ENCODE measurements at places on chromosomes 4 and X.

DNA sequence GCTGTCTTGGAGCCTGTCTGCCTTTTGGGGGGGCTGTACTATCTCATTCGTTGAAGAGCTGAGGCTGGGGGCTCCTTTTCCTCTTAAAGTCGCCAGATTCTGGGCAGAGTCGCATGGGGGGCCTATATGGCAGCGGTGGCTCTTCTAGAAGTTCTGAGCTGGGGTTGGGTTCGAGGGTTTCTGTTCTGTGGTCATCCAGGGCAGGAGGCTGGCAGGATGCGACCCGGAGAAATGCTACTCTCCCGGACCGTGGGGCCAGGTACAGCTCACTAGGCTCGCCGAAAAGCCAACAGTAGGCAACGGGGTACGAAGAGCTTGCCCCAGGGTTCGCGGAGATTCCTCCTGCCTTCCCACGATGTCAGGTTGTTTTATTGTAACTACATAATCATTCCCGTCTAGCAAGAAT, 1.9 kb upstream of the CITED1 start:
- no peak for DNase-seq

DNA sequence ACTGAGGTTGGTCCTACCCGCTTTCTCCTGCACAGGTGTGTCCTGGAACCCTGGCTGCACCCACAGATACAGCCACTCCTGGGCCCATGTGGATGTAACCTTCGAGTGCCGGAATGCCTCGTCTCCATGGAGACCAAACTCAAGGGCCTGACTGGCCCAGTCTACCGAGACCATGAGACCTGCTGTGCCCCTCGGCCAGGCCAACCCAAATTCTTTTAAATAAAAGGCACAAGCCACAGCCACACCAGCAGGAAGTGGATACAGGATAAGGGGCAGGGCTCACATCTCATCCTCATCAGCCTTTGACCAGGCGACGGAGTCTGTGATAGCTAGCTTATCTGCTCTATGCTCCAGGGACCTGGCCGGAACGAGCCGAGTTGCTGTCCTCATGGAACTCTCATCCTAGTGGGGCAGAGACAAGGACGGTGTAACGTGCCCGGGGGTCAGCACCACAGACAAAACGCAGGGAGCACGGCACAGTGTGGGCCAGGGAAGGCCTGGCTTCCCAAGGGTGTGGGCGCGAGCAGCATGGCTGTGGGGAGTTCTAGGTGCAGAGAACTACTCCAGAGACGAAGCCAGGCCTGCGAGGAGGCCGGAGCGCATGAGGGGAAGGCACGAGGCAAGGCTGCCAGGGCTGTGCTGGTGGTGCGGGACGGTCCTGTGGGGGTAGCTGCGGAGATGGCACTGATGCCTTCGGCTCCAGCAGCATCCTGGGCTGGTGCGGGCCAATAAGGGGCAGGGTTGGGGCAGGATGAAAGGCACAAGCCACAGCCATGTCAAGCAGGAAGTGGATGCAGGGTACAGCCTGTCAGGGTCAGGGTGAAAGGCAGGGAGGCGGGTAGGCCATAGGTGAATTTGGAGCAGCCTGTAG, 22.7 kb downstream of the NOP14 start:
- no peak for DNase-seq

- no peak for DNase-seq
These were observed 262.8 kb downstream of the DKK2 start for GRCh38 chr4:106773076-106773905.

DNA sequence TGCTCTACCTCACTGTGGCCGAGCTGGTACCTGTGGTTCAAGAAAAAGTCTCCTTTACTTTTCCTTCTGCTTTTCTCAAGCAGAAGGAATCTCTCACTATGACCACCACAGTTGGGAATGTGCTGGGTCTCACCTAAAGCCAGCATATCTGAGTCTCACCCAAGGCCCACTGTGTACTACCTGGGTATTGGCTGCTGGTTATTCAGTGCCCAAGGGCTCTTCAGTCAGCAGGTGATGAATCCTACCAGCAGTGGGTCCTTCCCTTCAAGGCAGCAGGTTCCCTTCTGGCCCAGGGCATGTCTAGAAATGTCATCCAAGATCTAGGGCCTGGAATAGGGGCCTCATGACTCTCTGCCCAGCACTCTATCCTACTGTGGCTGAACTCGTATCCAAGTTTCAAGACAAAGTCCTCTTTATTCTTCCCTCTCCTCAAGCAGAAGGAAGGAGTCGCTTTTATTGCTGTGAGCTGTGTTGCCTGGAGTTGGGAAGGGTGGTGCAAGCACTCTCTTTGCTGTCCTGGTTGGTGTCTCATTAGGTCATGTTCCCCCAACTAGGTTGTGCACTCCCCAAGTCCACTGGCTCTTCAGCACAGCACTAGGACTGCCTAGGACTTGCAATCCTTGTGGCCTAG, 6.1 kb downstream of the CXCL10 start:
- DNase-seq: no peak

DNA sequence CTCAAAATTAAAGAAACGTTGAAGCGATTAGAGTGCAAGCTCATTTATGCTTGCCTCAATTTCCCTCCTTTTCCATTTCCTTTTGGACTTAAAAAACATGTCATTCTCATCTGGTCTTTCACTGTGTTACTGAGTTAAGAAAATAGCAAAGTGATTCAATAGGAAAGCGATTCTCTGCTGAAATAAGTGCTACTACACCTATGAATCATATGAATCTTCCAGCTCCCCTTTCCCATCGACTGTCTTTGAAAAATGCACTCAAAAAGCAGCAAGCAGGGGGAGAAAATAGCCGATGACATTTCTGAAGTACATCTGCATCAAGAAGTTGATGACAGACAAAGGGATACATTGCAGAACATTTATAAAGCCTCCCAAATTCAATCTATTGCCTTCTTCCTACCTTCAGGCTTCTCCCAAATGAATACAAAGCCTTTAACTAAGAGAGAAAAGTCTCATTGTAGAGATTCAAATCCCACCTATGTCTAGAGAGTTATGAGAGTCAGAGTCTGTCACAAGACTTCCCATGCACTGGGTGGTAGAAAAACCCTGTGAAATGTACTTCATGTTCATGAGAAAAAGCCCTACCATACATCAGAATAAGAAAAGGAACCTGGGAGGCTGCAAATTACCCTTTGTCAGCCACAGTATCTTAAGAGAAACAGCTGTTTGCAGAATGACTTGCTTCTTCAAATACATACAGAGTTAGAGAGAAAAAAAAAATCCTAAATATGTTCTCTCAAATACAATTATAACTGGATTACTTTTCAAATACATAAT, 78.9 kb downstream of the MBNL3 start:
- DNase-seq: no peak

- DNase-seq: peak; percentile 19
These were observed 30.6 kb upstream of the IL9R start for GRCh38 chrX:155966876-155967275.

Data from stimulated activated naive CD8-positive, alpha-beta T cell treated with anti-CD3 and anti-CD28 coated beads, Interleukin-15, Interleukin-2, amounts not matched to agents 100 U/mL and 50 U/mL, for 24 hours (primary cell).